NCI-H1048 (cell line): ENCODE measurements at places on chromosomes 1 and 21.

DNA sequence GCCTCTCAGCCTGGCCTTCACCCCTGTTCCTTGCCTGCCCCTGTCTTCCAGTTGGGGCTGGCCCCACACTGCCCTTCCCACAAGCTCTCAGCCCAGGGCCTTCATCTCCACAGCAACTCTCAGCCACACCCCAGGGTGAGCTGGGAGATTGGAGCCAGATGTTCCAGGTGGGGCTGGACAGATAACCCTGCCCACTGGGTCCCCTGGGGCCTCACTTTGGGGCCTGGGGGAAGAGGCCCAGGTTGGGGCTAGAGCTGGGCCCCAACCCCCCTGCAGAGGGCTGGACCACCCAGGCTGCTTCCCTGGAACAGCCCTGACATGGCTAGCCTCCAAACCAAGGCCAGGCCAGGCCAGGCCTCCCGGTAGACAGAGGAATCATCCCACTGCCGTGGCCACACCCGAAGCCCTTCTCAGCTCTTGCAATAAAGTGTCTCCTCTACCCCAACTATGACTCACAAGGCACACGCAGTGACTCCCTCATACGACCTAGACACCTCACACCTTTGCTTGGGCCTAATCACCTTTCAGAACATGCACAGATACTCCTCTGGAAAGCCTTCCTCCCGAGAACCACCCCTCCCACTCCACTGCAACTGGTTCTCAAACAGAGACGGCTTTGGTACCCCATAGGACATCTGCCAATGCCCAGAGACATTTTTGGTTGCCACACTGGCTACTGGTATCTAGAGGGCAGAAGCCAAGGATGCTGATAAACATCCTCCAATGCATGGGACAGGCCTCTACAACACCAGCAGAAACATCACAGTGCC lies 22.2 kb downstream of the SLC2A1 start:
- DNase-seq: no peak

GRCh38 chr1:204198348-204199340 lies 2.4 kb upstream of the KISS1 start:
- no peak for DNase-seq

DNA sequence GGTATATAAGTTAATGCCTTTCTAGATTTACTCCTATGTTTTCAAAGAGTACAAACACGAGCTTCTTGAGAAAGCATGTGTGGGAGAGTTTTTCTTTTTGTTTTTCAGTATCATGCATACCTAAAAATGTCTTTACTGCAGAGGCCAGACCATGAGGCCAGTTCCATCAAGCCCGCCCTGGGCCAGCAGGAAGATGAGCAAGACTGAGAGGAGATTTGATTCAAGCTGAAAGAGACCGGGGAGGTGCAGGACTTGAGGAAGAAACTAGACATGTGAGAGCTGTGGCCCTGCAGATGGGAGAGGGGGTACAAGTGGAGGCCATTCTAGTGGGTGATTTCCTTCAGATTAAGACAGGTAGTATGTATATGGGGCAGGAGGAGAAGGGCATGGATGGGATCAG lies 33.4 kb upstream of the NTPCR start:
- DNase-seq: no peak

DNA sequence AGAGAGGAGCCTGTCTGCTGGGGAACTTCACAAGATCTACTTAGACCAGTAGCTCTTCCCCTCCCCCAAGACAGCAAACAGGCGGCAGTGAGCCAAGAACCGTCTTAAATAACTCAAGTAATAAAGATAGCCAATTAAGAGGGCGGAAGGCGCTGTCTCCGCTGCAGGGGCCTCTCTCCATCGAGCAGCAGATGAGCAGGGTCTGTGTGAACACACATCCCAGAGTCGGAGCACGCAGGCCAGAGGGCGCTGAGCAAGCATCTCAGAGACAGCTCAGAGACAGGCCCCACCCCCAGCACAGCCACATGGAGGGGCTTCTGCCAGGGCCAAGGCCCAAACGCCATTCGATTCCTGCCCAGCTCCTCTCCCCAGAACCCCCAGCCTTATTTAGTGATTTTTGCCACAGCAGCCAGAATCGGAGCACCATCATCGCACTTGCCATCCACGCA lies 11.1 kb downstream of the IFFO2 start:
- no peak for DNase-seq

GRCh38 chr21:17784604-17785402 lies 34.4 kb downstream of the C21orf91 start:
- DNase-seq: no peak

DNA sequence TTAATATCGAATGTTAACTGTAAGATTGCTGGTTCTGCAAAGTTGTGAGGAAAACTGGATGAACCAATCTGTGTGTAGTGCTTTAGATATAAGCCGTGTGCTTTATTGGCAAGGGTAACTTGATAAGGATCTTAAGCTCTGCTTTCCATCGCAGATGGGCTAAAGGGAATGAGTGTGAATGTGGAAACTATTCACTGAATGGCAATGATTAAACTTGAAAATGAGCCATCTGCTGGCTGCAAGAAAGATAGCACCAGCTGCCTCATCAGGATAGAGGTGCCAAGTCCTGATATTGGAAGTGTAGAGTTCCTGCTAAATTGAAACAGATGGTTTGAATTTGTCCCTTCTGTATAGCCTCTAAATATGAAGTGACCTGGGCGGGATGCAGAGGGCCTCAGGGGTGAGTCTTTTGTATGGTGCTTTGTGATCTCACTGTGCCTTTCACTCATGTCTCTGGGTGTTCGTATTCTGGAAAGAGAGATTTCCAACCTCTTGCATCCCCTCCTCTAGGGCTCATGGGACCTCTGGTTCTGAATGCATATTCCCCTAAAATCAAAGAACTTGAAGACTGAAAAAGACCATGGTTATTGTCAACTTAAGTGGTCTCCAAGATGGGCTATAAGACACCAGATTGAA lies 9.2 kb downstream of the FCRL3 start:
- no peak for DNase-seq

GRCh38 chr1:224722838-224723237 lies 106.7 kb downstream of the CNIH3 start:
- no peak for DNase-seq

DNA sequence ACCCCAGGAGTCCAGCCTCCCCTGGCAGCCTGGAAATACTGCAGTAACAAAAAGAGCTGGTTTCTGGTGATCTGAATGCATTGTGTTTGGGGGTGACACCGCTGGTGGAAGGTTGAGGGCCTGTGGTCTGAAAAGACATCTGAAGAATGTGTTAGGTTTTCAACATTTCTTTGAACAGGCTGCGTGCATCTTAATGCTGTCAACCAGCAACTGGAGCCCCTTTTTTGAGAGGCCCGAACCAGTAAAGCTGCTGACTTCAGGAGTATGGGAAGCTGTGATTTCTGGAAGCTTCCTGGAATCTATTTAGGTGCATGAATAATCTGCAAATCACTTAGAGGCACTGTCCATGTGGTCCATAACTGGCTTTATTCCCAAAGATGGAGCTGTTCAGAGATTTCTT lies 17.0 kb downstream of the ATP5PO start:
- no peak for DNase-seq

- no peak for DNase-seq
These were observed 149.7 kb downstream of the KAZN start for GRCh38 chr1:14748151-14748550.

DNA sequence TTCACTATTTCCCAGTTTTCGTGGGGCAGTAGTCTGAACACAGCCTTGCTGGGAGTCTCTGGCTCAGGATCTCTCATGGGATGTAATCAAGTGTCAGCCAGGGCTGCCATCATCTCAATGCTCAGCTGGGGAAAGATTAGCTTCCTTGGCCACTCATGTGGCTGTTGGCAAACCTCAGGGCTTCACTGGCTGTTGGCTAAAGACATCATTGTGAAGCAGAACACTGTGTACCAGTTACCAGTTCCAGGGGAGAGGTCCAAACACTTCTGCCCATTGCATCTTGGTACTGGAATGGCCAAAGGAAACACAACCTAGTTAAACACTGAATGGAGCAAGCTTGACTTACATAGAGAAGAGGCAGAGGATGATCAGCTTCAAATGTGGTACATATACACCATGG lies 33.7 kb downstream of the AADACL4 start:
- DNase-seq: no peak

DNA sequence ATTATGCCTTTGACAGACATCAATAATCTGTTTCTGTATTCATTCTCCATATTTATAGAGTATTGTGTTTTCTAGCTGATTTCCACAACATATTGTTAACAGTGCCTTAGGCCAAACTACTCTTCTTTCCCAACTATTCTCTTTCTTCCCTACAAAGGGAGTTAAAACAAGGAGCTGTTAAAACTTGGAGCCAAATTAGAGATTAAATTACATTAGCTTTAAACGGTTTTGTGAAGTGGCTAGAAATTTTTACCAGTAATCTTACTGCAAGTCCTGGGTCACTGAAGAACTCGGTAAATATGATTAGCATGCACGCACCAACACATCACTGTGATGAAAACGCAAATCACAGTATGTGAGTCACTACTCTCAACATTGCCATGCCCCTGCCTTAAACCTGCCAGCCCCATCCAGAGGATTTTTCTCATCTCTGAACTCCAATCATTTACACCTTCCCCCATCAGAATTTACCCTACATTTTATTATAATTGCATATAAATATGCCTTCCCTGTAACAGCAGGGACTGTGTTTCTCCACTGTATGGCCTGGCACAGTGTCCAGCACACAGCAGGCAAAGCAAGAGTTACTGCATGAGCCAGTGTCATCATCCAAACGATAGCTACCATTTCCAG lies 1.5 kb upstream of the PRDX6 start:
- DNase-seq: no peak

- no peak for DNase-seq
These were observed 958 bp downstream of the DDR2 start for GRCh38 chr1:162633081-162633762.

DNA sequence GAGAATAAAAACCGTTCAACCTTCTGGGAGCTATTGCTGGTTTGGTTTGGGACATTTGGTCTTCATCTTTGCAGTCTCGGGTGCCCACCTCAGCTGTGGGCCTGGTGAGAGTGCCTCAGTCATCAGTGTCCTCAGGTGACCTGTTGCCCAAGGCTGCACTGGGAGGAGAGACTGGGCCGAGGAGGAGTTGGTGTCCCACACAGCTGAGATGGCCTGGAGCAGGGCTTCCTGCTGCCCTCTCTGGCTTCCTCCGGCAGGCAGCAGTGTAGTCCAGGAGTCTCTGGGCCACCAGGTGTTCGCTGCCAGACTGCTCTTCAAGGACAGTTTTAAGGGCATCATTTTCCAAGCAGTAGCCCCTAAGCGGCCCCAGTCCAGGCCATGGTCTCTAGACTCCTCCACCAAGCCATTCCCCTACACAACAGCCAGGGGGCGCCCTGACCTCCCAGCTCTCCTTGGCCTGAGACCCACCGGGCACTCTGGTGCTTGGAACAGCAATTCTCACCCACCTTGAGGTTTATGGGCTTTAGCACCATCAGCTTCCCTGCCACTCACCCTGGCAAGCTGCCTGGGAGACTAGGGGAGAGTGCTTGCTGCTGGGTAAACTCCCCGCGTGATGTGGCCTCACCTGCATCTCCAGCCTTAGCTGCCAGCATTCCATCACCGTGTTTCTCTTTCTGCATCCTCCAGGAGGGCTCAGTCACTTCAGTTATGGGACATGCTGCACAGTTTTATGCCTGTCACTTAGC lies 9.1 kb upstream of the SYTL1 start:
- no peak for DNase-seq

DNA sequence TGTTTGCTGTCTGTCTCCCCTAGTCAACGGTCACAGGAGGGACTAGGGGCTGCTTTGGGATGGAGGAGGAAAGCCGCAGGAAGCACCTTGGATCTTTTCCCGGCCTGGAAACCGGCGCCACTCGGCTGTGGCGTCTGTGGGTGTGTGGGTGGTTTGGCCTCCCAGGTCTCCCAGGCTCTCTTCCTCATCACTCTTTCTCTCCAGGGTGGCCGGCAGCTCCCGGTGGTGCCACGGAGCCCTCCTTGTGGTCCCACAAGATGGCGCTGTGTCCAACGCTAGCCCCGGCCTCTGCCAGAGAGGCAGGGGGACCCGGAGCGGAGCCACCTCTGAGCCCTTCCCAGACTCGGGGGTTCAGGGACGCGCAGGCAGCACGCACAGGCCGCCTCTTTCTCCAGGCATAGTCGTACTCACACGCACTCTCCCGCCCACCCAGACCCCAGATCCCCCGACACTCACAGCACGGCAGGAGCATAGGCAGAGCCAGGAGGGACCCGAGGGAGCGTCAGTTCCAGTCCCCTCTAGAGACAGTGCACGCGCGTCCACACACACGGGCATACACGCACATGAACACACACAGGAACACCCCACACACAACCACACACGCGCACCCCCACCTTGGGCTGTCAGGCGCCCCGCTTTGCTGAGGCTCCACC lies 31.2 kb downstream of the CDCP2 start:
- peak; percentile 10 for DNase-seq

GRCh38 chr1:162019006-162019405 lies 4.7 kb downstream of the OLFML2B start:
- DNase-seq: peak; percentile 55

GRCh38 chr1:110165761-110166231 lies 15.5 kb downstream of the SLC6A17 start:
- DNase-seq: no peak

DNA sequence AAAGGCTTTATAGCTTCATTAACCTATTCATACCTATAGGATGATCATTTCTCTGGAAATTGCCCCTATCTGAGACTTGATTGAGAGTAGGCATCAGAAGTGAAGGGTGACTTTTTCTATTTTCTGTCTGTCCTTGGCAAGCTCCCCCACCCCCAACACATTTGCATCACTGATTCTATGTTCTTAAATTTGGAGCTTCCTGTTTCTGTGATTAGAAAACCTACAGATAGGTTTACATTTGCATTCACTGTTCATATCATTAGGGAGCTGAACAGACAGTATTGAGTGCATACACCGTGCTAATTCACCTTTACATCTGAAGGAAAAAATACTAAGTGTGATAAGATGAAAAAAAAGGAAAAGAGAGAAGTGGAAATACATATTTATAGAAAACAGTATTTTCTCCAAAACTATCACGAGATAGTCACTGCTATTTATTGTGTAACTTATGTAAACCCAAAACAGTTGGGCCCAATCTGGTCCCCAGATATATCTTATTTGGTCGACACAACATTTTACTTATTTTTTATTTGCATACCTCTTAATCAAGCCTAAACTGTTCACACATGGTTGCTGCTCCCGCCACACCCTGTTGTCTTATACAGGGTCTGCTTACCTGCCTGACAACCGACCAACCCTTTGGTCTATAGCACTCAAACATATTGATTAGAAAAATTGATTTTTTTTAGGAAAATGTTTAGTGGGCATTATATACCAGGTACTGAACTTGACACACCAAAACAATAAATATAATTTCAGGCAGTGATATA lies 218.8 kb downstream of the NTNG1 start:
- no peak for DNase-seq

GRCh38 chr1:226366290-226366689 lies 41.6 kb downstream of the PARP1 start:
- no peak for DNase-seq
